ENCODE measurements at places on chromosomes 11 and 22.

GRCh38 chr11:8624698-8625097 lies 30.7 kb upstream of the STK33 start:
- DNase-seq: no peak

- DNase-seq: no peak
Observed at GRCh38 chr11:96125400-96125799, 201.5 kb upstream of the MTMR2 start.

DNA sequence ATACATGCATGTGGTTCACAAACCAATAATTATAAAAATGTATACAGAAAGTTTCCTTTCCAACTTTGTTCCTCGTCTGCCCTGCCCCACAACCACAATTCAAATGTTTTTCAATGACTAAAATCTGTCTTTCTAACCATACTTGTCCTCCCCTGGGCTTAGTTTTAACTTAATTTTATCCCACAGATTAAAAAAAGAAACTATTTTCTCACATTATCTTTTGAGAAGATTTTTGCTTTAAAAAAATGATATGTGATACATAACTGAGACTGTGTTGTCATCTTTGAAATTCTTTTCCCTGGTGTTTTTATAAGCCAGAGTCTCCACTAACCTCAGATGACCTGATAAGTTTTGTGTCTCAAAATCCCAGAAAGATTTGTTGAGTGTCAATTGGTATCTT lies 79.0 kb downstream of the FDX1 start:
- no peak for DNase-seq

GRCh38 chr11:103844327-103845215 lies 191.9 kb upstream of the DDI1 start:
- no peak for DNase-seq

DNA sequence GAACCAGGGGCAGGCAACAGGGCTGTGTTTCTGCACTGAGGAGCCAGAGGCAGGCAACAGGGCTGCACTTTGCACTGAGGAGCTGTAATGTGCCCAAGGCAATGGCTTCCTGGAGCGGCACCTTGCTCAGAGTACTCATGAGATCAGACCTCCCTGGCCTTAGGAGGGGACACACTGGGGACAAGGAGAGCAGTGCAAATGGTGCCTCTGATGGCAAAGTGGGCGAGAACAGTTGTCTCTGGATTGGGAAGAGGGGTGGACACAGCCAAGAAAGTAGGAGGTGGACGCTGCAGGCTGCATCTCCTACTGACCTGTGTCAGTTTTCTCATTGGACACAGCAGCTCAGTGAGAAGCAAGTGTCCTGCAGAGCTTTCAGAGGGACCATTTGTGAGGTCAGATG lies 1443.3 kb downstream of the TBC1D22A start:
- no peak for DNase-seq

- no peak for DNase-seq
Observed at GRCh38 chr11:102510439-102511135, 20.0 kb downstream of the MMP7 start.

DNA sequence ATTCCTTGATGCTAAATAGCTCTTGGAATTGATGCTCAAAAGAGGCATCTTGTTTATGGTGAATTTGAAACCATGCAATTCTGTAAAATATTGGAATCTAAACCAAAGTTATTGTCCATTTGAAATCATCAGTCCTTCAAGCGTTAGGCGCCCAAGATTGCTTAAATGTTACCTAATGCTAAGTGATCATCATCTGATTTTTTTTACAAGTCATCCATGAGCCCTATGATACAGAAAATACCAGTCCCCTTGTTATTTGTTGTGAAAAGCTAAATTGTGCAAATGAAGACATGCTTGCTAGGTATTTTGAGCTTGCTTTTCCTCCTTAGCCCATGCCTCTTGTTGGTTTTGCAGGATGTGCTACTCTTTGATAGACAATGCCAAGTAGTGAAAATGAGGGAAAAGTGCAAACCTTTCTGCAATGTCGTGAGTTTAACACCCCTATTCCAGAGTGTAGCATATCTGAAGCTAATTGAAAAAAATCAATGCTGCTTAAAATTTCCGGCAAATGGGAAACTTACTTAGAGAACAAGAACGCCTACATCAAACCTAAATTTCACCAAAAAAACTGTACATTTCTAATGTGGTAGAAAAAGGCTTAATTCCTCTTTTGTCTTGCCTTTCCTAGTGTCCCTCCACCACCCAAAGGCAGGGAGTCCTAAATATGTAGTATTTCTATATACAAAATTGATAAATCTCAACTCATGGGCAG lies 1.9 kb downstream of the GRK3 start:
- no peak for DNase-seq

- no peak for DNase-seq
Observed at GRCh38 chr11:128504486-128504885, 82.9 kb downstream of the ETS1 start.

DNA sequence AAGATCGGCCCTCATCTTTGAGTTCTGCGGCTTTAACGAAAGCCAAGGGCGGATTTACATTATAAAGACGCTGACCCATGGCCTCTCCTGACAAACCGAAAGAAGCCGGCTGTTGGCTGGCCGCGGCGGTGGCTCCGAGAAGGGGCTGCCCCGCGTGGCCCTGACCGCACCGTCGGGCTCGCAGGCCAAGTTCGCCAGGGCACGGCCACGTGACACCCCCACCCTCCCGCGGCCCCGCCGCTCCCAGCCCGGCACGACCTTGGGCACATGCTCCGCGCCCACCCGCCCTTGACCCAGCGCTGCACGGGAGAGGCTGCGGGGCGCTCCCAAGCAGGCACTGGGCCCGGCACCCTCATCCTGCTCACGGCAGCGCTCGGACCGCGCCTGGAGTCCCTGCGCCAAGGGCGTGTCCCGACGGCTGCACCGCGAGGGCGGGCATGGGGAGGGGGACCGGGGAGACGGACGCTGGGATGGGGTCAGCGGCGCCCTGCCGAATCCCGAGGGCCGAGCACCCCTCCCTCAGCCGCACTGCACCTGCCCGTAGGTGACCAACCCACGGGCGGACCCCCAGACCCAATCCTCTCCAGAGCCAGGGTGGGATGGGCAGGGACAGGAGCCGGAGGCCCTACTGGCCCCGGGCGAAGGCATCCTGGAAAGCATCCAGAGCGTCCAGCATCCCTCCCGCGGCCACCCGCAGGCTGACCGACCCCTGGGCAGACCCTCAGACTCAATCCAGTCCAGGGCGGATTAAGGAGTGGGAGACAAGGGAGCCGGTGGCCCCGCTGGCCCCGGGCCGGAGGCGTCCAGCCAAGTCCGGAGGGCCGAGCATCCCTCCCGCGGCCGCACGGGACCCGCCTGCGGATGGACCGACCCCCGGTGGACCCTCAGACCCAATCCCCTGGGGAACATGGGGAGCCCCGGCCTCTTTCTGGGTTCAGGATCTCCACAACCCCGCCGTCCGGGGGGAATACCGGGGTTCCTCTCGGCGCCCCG lies 759 bp downstream of the CPT1A start:
- no peak for DNase-seq

DNA sequence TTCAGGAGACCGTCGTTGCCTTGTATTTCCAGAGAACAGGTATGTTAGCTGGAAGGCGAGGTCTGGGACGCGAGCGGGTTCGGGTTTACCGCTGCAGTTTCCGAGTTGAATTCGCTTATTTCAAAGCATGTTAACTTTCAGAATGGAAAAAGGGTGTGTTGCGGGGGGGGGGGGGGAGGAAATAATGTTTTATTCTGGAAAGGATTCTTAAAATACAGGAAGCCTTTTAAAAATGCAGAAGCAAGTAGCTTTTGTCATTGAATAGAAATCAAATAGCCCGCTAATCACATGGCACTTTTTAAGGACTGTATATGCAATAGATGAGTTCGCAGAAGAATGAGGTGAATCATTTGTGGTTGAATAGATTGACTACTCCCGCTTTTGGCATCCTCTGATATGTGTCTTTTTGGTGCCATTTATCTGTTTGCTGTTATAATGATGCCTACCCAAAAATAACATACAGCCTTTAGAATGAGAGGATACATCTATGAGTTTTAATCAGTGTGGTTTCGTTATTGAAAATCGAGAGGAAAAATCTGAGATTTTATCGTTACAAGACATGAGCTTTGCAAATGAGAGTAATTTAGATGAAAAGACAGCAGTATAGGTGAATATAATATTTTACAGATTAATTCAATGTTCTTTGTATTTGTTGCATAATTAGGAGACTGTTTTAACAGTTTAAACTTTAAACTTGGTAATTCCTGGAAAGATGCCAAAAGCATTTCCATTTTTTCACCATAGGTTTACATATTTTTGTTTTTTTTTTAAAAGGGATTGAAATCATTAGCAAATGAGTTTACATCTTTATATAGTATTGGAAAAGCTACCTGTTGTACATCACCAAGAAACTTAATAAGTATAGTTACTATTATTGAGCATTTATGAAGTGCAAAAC lies 1.7 kb downstream of the PDE3B start:
- DNase-seq: peak; percentile 69

DNA sequence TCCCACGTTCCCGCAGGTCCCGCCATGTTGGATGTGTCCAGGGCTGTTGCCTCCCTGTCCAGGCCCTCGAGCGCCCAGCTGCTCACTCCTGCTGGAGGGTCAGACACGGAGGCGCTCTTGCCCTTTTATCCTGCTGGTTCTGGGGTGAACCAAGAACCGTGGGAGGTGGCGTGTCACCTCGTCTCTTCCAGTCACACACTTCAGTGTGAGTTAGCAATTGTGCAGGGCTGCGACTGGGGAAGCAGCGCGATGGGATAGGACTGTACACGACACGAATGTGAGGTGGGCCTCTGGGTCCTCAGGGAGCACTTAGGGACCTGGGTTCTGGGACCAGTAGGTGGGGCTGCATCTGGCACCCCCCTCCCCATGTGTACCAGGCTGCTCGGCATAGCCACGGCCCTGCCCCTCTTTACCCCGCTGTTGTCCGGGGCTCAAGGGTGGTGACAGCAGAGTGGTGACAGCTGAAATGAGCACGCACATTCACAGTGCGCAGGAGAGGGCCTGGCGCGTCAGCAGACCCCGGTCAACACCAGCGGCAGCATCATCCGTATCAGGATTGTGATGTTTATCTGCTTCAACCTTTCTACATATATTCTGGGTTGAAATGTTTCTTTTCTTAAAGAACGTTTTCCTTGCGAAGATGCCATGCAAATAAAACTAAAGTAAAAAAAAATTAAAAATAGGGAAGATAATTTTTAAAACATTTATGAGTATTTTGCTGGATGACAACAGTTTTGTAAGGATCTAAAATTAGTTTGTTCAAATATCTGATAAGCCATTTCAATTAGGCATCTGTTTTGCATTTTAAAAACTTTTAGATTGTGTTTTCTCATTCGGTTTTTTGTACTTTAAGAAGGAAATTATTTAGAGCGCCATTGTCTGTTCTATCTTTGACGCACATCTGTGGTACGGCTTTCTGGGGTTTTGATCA lies 210.7 kb downstream of the TBC1D22A start:
- DNase-seq: no peak

GRCh38 chr11:82837650-82838049 lies 62.6 kb downstream of the PRCP start:
- no peak for DNase-seq

- no peak for DNase-seq
Observed at GRCh38 chr22:20032407-20032991, 11.6 kb downstream of the TANGO2 start.

All from activated CD4-positive, alpha-beta T cell treated with anti-CD3 and anti-CD28 coated beads, Interleukin-2, amount 50 U/mL, for 16 hours (primary cell).